ENCODE measurements at places on chromosomes 11 and 22.

- no peak for DNase-seq
Observed at GRCh38 chr11:134352111-134352510, 20.3 kb downstream of the GLB1L2 start.

- DNase-seq, result no peak
Observed at GRCh38 chr22:40635940-40636379, 559 bp downstream of the MRTFA start.

DNA sequence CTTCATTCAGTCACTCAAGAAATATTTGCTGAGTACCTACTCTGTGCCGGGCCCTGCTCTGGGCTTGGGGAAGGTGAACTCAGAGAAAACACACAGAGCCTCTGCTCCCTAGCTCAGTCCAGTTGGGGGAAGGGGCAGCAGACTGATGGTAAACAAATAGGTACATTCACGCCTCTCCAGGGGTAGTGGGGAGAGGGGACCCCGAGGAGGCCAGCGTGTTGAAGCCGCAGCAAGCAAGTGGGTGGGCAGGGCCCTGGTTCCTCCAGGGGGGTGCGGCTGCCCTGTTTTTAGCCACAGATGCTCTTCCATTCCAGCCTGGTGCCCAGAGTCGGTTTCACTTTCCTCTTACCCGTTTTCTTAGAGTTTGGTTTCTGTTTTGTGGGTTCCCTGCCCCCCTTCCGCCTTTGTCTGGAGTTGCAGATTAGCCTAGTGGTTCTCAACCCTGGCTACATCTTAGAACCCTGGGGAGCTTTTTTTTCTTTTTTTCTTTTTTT lies 8.7 kb downstream of the DRAP1 start:
- DNase-seq, result peak; percentile 78

DNA sequence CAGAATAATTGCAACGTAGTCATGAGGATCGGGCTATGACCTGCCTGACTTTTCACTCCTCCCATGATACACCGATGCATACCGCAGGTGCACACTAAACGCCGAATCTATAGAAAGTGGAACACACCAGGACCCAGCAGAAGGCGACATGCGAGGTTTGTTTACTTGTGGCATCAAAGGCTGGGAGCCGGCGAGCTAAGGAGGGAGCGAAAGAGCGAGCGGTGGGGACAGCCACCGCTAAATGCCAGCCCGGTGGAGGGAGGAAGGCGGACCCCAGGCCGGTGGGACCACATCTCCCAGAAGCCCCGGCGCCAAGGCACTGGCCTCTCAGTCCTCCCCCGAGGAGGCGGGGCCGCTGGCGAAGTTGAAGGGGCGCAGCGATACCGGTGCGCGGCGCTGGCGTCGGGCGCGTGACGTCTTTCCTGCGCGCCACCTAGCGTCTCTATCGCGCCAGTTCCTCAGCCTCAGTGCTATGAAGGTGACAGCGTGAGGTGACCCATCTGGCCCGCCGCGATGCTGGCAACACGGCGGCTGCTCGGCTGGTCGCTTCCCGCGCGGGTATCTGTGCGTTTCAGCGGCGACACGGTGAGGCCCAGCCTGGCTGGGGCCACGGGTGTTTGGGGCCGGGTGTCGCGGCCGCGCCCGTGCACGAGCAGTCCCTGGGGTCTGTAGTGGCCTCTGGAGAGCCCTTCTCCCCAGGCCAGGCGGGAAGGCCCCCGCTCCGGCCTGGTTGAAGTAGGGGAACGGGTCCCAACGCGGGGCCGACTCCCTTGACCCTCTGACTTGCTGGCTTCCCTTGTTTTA lies at the start of gene NDUFV1:
Gene NDUFV1, plus strand, starts transcription at position 445 of the 804 bp plus-strand sequence. Its CDS starts 69 bp downstream, at position 514.
- peak; percentile 93 for DNase-seq

GRCh38 chr11:107446822-107447431 lies 10.7 kb downstream of the CWF19L2 start:
- DNase-seq, result no peak

All from stimulated activated naive CD4-positive, alpha-beta T cell (primary cell).